ENCODE measurements at places on chromosomes 3 and 15.

- DNase-seq = no peak
Observed at GRCh38 chr3:29764603-29765254, 483.9 kb downstream of the RBMS3 start.

GRCh38 chr3:52286777-52287110, 884 bp upstream of the GLYCTK start:
- no peak for DNase-seq

DNA sequence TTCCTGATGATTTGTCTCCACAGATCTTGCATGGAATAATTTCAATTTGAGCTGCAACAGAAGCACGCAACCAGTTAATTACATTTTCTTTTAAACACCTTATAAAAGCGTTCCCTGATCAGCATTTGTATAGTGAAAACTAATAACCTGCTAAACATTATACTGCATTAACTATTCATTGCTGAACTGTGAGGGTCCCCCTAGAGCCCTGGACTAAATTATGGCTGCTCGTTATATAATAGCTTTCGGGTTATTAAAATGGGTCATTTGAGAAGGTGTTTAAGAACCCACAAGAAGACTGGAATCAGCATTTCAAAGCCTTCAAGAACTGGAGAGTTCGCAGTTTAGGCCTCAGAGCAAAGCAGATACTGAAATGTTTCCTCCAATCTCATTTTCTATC, 52.9 kb upstream of the ICE2 start:
- no peak for DNase-seq

DNA sequence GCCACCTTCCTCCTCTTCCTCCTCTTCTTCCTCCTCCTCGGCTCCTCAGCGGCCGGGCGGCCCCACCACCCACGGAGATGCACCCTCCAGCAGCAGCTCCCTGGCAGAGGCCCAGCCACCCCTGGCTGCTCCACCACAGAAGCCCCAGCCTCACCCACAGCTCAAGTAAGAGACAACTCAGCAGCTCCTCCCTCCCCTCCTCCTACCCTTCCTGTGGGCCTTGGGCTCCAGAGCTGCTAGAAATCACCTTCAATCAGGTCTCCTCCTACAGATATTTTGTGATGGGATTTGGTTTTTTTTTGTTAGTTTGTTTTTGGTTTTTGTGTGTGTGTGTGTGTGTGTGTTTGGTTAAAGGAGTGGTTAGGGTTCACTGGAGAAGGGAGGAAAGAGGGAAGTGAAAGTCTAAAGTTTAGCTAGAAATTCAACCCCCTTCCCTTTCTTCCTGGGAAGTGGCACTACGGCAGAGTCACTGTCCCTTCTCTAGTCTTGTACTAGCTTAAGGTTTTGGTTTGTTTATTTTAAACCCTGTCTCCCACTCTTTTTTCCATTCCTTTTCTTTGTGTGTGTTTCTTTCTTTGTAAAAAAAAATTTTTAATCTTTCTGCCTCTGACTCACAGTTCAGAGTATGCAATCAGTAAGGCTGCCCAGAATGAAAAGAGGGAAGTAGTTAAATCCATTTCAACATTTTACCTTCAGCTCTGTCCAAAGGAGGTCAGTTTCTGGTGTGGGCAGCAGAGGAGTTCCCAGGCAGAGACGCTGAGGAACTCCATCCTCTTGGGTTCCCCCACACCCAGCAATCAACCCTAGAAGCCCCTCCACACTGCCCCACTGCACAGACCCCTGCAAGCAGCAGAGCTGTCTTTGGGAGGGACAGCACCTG, 29.0 kb upstream of the TIMP4 start:
- no peak for DNase-seq

DNA sequence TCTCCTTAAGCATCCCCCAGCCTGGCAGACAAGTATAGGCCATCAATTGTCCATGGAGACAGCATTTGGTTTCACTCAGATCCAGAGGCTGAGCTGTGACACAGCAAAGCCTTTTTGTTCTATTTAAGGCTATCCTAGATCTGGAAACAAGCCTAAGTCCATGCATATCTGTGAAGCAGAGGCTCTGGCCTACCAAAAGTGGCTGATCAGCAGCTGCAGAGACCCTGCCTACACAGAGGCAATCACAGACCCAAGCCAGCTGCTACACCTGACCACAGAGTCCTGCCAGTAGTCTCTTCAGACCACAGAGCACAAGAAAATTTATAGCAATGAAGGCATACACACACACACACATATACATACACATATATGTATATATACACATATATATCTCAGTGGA, 501.7 kb upstream of the ARPP21 start:
- no peak for DNase-seq

DNA sequence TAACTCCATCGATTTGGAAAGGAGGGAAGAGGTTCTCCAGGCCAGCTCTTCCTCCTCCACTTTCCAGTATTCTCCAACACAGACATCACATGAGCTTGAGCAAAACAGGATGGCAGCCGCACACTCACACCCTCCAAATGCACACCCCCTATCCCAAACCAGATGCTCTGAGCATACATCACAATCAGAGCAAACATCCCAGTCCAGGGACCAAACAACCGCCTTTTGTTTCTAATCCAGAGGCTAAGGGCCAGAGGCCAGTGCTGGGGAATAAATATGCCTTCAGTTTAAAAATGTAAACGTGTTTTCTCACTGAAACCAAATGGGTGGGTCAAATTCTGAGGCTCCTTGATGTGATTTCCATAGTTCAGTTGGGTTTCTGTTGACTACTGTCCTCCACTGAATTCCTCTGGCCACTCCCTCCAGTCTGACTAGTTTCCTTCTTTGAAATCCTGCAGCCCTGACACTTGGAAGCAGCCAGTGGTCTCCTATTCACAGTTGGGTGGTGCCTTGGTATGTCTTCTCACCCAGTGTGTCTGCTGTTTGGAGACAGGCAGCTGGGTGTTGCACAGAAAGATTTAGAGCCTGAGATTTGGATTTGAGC, 19.2 kb upstream of the MFGE8 start:
- no peak for DNase-seq

GRCh38 chr3:122947738-122948137, 79.8 kb downstream of the SEMA5B start:
- no peak for DNase-seq

DNA sequence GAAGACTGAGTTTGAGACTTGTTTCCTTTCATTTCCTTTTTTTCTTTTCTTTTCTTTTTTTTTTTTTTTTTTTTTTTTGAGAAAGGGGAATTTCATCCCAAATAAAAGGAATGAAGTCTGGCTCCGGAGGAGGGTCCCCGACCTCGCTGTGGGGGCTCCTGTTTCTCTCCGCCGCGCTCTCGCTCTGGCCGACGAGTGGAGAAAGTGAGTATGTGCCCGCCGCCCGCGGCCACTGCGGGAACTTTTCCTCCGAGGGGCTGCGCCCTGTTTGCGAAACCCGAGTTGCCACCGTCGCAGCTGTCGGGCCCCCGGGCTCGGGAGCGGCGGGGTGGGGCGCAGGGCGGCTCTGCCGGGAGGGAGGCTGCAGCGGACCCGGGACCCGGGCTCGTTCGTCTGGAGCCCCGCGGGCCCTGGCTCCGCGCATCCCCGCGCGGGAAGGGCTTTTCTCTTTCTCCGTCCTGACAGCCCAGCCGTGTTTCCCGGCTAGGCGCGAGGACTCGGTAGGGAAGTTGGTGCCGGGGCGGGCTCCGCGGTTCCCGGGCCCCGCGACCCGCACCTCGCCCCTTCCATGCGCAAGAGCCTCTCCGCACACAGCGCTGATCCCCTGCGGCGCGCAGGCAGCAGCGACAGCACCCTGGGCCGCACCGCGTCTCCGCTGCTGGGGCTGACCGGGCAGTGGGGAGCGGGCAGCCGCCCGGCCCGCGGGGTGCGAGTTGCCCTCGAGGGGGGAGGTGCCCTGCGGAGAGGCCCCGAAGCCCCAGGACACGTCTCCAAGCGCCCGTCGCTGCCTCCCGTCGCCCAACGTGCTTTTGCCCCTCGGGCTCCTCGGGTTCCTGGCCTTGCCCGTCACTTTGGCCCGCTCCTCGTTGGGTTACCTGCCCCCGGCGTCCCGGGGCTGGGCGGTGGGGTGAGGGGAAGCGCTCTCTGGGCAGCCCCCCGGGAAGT, 1.4 kb downstream of the IGF1R start:
- no peak for DNase-seq

DNA sequence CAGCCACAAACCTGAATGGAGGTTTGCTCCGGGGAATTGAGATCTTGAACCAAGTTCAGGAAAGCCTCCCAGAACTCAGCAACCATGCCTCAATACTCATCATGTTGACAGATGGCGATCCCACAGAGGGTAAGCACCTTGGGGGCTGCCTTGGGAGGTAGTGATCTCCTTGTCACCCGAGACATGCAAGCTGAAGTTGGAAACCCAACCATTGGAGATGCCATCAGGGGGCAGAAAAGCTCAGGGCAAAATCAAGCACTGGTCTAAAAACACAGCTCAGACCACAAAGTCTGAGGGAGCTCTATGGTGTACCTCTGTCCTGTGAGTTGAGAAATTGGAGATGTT, 5.8 kb downstream of the ITIH1 start:
- no peak for DNase-seq

- no peak for DNase-seq
Observed at GRCh38 chr3:158916111-158916510, 114.3 kb downstream of the MFSD1 start.

DNA sequence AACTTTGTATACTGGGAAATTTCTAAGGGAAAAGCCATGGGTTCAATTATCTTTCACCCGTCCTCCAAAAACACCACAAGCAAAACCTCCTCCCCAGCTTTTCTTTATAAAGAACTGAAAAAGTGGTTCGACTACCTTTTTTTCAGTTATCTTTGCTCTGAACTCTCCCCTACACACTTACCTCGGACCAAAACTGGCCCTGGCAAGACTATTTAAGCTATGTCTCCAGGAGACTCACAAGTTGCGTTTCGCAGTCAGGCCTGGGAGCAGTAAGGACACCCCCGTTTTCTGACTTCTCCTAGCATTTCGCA, 645 bp downstream of the COPS2 start:
- no peak for DNase-seq

- no peak for DNase-seq
Observed at GRCh38 chr15:73872346-73872745, 1.0 kb upstream of the TBC1D21 start.

DNA sequence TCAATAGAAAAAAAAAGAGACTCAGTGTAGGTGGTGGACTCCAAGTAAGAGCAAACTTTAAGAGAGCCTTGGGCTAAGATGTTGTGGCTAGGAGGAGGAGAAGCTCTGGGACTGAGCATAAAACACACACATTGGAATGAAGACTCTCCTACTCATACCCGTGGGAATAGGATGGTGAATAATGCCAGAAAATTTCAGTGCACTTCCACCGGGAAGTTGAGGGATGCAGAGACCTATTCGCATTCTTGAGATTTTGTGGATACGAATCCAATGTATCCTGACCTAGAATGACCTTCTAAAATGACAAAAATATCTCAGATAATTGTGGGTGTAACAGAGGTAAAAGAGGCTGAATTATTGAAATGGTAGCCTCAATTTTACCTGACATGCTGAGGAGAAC, 388.7 kb upstream of the SGO1 start:
- no peak for DNase-seq

DNA sequence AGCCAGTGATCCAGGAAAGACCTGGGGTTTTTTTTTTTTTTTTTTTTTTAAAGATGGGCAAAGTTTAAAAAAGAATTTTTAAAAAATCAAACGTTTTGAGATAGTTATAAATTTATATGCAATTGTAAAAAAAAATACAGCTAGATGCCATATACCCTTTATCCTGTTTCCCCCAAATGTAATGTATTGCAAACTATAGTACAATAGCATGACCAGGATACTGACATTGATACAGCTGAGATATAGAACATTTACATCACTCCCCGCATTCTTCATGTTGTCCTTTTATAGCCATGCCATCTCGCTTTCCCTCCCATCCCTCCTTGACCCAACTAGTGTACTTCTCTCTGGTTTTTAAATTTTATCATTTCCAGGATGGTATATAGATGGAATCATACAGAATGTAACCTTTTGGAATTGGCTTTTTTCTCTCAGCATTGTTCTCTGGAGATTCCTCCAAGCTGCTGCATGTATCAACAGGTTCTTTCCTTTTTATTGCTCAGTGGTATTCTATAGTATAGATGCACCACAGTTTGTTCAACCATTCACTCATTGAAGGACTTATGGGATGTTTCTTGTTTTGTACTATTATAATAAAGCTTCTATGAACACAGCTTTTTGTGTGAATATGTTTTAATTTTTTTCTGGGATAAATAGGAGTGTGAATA, 104.9 kb downstream of the CGNL1 start:
- no peak for DNase-seq

GRCh38 chr3:127158614-127159229, 34.2 kb upstream of the PRR23E start:
- DNase-seq = no peak

GRCh38 chr3:188037965-188038581, 115.9 kb upstream of the LPP start:
- no peak for DNase-seq

- no peak for DNase-seq
Observed at GRCh38 chr15:36053746-36054145, 507.8 kb upstream of the DPH6 start.

DNA sequence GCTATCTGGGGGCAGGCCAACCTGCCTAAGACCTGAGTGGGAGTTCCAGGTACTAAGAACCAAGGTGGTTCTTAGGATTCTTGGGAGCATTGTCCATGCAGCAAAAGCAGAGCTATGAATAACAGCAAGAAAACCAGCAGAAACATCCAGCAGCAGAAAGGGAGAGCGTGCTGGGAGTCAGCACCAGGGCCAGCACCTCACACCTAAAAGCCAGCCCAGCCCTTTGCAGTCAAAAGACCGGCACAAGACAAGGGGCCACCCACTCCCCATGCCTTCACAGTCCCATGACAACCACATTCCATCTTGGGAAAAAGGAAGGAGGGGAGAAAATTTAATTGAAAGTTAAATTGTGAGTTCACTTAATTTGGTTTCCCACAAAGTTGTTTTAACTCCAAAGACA, 364.9 kb downstream of the AGBL1 start:
- no peak for DNase-seq

GRCh38 chr3:57966829-57967228, 41.4 kb upstream of the FLNB start:
- DNase-seq = no peak

DNA sequence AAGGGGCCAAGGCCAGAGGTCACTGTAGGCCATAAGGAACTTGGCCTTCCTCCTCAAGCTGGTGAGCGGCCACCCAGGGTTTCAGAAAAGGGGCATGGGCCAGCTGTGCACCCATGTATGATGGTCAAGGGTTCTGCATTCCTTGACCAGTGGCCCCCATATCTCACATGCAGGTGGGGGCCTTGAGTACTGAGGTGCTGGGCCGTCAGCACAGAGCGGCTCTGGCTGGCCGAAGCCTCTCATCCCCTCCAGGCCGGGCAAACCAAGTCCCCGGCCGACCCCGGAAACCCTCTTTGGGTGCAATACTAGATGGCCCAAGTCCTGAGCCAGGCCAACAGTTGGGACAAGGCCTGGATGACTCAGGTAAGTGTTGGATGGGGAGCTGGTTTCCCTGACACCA, 9.5 kb downstream of the ALG3 start:
- DNase-seq = no peak

- DNase-seq = no peak
Observed at GRCh38 chr3:49869525-49870126, at the start of gene CAMKV. Gene CAMKV, minus strand, starts transcription at chr3:49869906. Its CDS starts 7,518 bp downstream, at chr3:49862388.

- DNase-seq = no peak
Observed at GRCh38 chr15:74752531-74752930, 3.9 kb downstream of the CYP1A2 start.

- no peak for DNase-seq
Observed at GRCh38 chr15:71189718-71190117, 74.4 kb downstream of the THSD4 start.

GRCh38 chr3:46091046-46091445, 63.8 kb upstream of the XCR1 start:
- DNase-seq = no peak

GRCh38 chr3:125136515-125136914, 76.0 kb downstream of the SLC12A8 start:
- no peak for DNase-seq

- no peak for DNase-seq
Observed at GRCh38 chr3:142507241-142507640, 59.4 kb upstream of the XRN1 start.

Data from activated naive CD8-positive, alpha-beta T cell treated with anti-CD3 and anti-CD28 coated beads, Interleukin-2, amount 50 U/mL, for 16 hours (primary cell).